ENCODE measurements at places on chromosomes 13 and 19.

DNA sequence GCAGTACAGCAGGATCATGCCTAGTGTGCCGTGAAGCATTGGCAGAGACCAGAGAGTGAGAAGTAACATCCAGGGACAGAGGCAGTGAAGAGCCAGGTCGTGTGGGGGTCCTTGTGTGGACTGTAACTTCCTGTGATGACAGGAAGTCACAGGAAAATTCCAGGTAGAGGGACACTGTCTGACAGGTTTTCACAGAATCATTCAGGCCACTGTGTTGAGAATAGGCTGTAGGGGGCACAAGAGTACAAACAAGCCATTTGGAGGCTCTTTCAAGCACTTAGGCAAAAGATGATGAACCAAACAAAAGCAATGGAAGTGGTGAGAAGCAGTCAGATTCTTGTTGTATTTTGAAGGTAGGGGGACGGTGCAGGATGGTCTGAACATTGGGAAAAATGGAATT is 46.4 kb downstream of the N4BP2L1 start:
- DNase-seq = no peak

DNA sequence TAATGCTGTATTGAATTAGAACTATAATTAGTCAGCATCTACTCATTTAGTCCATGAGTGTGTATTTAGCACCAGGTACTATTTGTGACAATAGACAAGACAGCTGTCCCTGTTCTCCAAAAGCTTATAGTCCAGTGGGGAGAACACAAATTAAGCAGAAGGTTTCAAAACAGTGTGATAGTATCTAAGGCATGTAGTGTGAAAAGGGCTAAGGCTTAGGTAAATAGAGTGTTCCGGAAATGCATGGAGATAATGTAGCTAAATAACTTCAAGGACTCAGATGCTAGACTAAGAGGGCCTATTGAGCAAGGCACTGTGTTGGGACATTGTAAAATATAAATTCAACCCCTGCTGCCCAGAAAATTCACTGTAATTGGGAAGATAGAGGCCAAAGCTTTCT is 144.1 kb upstream of the MIR17HG start:
- DNase-seq = no peak

GRCh38 chr19:47438793-47439220 is 19.5 kb upstream of the MEIS3 start:
- DNase-seq = no peak

- peak; percentile 33 for DNase-seq
Measured at GRCh38 chr19:18765224-18765623, 25.9 kb downstream of the COMP start.

GRCh38 chr13:45544520-45544919 is 71.0 kb downstream of the ERICH6B start:
- DNase-seq = no peak

DNA sequence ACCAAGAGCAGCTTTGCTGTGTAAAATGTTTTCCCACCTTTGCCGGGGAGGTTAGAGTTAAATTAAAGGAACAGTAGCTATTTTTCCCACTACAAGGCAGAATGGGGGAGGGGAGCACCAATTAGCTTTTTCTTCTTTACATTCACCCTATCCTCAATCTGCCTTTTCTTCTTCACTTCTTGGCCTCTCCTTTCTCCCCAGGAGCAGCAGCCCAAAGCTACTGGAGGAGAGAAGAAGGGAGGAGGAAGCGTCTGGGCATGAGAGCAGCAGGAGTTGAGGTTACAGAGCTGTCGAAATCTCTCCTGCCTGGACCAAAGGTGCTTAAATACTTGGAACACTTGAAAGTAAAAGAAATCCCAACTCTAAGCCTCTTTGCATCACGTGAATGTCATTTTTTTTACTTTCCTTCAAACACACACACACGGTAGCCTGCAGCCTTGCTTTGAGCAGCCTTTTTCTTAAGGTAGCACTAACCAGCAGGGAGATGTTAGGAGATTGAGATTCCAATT is 39.0 kb upstream of the WASF3 start:
- DNase-seq = no peak

DNA sequence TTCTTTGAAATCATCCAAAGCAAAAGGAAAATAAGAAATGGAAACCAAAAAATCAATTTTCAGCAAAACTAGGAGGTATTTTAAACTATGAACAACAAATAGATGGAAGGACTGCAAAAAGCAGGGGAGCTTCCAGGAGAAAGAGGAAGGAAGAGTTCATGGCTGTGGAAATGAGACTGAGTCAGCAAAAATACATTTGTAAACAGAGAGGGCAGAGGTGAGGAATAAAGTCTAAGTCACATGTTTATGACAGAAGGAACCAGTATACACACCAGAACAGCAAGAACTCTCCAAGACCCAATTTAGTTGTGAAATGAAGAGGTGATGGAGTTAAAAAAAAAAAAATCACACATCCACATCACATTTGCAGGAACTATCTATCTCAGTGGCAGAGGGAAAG is 69.6 kb downstream of the RNASEH2B start:
- no peak for DNase-seq

DNA sequence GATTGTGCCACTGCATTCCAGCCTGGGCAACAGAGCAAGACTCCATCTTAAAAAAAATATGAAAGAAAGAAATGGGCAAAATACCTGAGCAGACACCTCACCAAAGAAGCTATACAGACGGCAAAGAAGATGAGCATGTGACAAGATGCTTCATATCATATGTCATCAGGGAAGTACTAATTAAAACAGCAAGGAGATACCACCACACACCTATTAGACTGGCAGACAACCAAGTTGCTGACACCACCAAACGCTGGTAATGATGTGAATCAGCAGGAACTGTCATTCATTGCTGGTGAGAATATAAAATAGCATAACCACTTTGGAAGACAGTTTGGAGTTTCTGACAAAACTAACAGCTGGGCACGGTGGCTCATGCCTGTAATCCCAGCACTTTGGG is 11.5 kb upstream of the TFDP1 start:
- no peak for DNase-seq

DNA sequence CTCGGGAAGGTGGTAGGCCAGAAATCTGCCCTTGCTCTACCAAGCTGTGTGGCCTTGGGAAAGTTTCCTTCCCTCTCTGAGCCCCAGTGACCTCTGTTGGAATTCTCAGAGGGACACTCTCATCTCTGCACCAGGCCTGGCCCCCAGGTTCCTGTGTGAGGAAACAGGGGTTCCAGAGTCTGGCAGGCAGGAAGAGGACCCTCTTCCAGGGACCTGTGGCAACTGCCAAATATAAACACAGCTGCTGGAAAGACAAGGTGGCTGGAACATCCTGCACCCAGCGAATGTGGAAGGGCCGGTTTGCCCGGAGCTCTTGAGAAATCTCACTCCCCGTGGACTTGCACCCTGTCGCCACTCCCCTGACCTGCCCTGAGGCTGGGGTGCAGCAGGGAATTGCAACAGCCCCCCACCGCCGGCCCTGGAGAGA is 52.8 kb downstream of the GADD45B start:
- DNase-seq = peak; percentile 44

GRCh38 chr19:14758816-14759215 is 19.5 kb downstream of the ADGRE2 start:
- no peak for DNase-seq

DNA sequence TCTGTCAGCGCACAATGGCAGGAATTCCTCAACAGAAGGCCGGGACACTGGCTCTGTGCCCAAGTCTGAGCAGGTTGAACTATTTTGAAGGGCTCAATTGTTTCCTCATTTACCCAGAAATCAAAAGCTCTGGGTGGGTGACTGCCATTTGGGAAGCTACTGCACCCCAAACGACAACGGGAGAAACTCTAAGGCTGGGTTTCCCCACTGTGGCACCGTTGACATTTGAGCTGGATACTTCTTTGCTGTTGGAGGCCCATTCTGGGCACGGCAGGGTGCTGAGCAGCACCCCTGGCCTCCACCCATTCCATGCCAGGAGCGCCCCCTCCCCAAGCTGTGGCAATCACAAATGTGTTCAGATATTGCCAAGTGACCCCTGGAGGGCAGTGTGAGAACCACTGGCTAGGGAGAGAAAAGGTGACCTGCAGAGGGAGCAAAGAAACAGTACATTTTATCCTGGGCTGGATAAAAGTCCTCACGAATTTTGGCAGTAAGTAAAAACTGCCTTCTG is 62.5 kb downstream of the RFX2 start:
- DNase-seq = no peak

DNA sequence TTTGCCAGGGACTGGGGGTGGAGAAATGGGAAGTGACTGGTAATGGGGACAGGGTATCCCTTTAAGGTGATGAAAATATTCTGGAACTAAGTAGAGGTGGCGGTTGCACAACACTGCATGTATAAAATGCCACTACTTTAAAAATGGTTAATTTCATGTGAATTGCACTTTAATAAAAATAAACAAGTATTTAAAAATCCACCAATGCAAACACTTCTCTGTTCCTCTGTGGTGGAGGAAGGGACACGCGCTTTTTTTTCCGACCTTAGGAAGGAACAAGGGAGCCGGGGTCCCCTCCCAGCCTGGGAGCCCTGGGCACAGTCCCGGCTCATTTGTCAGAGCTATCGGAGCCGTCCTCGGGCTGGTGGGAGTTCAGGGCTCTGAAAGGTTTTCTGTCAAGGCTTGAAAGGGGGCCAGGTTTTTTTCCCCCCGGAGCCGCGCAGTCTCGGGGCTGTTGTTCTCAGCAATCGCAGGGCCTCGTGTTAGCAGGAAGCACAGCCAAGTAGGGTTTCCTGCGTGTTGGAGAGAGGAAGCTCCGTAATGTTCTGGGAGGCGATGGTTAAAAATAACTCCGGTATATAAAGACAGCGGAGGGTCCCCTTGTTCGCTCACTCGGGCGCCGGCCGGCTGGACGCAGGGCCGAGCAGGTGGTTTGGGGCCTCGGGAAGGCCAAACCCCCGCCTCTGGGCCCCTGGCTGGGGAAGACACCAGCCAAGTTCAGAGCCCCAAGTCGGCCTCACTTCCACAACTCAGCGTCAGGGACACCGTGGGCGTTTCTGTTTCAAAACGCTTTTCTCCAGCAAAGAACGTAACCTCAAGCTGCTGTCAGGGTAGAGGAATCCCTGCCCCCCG is 41.2 kb upstream of the KLF2 start:
- DNase-seq = peak; percentile 60

GRCh38 chr13:103156346-103156998 is 90.3 kb upstream of the SLC10A2 start:
- no peak for DNase-seq

DNA sequence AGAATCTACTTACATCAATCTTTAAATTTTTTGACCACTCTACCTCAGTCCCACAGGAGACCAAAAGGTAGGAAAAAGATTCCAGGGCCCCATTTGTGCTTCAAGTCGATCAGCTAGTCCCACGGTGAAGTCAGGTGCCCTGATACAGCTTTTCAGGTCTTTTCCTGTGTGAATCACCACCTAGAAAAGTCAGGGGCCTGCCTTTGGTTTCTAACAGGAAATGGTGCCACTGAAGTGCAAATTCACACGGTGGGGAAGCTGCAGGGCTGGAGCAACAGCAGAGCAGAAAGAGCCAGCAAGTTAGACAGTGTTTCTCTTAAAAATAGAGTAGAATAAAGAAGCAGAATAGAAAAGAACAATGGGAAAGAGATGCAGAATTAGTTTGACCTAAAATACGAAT is 107.5 kb downstream of the KLF12 start:
- peak; percentile 44 for DNase-seq

DNA sequence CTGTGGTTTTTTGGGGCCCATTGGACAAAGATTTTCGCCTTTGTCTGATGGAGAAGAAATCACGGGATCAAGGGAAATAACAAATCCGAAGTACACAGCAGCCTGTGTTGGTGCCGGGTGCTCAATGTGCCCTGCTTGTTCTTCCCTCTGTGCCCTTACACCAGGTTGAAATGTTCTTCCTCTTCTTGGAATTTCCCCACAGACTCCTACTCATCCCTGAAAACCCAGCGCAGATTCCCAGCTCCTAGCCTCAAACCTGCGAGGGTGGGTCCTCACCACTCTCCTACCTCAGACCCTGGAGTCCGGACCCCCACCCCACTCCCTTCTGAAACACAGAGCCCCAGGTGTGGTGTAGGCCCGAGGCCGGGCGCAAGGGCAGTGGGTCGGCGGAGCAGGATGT is 4.9 kb upstream of the ACP4 start:
- DNase-seq = no peak

DNA sequence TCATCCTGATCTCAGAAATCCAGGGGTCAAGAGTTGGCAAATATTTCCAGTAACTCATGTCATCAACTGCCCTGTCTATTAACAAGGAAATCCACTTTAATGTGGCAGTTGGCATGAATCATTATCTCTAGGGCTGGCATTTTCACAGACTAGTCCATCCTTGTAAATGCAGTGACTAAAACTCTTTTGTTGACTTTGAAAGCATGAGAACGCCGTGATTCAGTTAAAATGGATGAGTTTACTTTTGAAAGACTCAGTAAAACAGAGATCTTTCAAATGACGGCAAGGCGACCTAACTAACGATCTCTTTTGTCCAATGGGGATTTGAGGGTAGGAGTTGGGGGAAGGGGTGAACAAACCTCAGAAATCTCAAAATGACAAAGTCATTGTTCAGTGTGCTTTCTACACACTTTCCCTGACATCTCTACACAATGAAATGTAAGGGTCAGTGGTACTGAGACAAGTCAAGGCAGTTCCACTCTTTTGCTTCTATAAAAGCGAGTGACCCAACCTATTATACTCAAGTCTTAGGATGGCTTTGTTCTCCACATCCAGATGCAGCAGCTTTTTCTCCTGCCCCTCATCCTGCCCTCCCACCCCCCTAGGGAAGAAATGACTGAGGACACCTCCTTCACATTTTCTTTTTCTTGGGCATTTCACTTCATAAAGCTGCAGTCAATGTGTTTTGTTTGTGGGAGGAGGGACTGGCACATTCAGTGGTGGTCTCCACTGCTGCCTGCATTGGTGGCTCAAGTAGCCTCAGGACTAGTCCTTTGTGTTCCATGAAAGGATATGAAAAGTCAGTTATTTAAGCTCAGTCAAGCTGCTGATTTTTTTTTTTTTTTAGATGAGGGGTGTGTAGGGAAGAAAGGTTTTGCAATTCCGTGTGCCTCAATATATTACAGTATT is 200.5 kb downstream of the ABCC4 start:
- DNase-seq = no peak

DNA sequence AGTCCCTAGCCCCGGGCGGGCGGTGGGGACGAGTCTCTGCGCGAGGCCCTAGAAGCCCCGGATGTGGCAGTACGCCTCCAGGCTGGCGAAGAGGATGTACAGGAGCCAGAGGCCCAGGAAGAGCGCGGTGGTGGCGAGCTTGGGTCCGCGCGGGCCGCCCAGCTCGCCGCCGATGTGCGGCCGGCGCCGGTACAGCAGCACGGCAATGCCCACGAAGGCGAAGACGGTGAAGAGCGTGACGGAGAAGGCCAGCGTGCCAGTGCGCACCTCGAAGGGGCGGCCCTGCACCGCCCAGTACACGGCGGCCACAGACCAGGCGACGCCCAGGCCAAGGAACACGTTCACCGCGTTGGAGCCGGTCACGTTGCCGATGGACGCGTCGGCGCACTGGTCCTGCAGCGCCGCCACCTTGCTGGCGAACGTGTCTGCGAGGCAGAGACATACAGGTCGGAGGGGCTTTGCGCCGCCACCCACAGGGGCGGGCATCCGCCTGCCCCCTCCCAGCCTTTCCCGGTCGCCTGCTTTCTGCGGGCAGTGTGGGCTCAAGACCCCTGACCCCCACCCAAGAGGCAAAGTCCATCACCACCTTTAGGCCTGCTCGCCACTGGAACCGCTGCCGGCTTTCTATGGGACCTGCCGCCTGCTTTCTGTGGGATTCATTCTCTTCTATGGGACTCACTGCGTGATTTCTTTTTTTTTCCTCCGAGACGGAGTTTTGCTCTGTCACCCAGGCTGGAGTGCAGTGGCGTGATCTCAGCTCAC is 10.9 kb upstream of the MEIS3 start:
- peak; percentile 64 for DNase-seq

Measured in transverse colon (tissue), 4 donors.